Suprapubic skin (tissue), 4 donors: ENCODE measurements at places on chromosomes 16 and 17. TPM values are rescaled to one million over a fixed set of nuclear protein-coding genes. Genes with fewer than 3 reads are reported as not detected.
A peak's percentile ranks its signal among the peaks of the same experiment; 100 is the strongest.

GRCh38 chr16:74580833-74581232 is 26.1 kb downstream of the GLG1 start:
- no peaks in the 10 kb centered on the region for H3K27me3 ChIP-seq
- peaks cover 9% of the 10 kb centered on the region for H3K4me1 ChIP-seq
- no peak for DNase-seq
- H3K4me3 ChIP-seq = no peak overlapping the region
- no peak overlapping the region for H3K27ac ChIP-seq

DNA sequence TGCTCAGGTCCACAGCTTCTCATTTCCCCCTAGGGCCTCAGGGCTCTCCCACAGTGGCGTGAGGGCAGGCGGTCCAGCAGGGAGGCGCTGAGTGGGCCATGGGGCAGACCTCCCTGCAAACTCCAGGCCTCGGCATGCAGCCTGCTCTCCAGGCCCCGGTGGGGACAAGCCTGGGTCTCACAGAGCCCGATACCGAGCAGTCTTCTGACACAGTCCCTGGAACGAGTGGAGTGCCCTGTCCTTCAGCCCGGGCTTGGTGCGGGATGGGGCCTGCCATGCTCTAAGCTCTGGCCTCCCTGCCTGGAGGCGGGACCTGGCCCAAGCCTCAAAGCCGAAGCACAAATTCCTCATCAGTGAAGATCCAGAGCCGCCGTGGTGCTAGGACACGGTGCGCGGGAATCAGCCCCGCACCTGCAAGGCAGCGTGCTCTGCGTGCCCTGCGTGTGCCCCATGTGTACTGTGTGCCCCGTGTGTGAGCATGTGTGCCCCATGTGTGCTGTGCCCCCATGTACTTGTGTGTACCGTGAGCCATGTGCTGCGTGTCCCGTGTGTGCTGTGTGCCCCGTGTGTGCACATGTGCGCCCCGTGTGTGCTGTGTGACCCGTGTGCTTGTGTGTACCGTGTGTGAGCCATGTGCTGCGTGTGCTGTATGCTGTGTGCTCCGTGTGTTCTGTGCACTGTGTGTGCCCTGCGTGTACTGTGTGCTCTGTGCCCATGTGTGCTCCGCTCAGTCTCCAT is 56.1 kb downstream of the ENGASE start:
- no peak overlapping the region for H3K27ac ChIP-seq
- H3K27me3 ChIP-seq = peaks cover 99% of the 10 kb centered on the region
- H3K4me1 ChIP-seq = no peaks in the 10 kb centered on the region
- no peaks in the 10 kb centered on the region for H3K36me3 ChIP-seq
- no peak overlapping the region for H3K4me3 ChIP-seq

- DNase-seq = no peak
- no peaks in the 10 kb centered on the region for H3K4me1 ChIP-seq
- H3K27me3 ChIP-seq = peaks cover 2% of the 10 kb centered on the region
- H3K4me3 ChIP-seq = no peak overlapping the region
- no peak overlapping the region for H3K27ac ChIP-seq
- H3K36me3 ChIP-seq = no peaks in the 10 kb centered on the region
Observed at GRCh38 chr16:80824623-80825364, 20.4 kb upstream of the CDYL2 start.

- H3K4me3 ChIP-seq = no peak overlapping the region
- H3K36me3 ChIP-seq = no peaks in the 10 kb centered on the region
- H3K27ac ChIP-seq = no peak overlapping the region
- peak; percentile 51 for DNase-seq
- H3K4me1 ChIP-seq = peaks cover 31% of the 10 kb centered on the region
Observed at GRCh38 chr16:57003439-57004386, 14.4 kb downstream of the NLRC5 start.

GRCh38 chr17:62723842-62724241 is 84.3 kb downstream of the MARCHF10 start:
- no peak overlapping the region for H3K27ac ChIP-seq
- H3K4me1 ChIP-seq = peaks cover 8% of the 10 kb centered on the region
- H3K36me3 ChIP-seq = no peaks in the 10 kb centered on the region
- H3K27me3 ChIP-seq = no peaks in the 10 kb centered on the region
- DNase-seq = no peak

The ALDH3A2 gene
- total RNA-seq = 677 TPM

The TBX4 gene
- not detected for total RNA-seq

DNA sequence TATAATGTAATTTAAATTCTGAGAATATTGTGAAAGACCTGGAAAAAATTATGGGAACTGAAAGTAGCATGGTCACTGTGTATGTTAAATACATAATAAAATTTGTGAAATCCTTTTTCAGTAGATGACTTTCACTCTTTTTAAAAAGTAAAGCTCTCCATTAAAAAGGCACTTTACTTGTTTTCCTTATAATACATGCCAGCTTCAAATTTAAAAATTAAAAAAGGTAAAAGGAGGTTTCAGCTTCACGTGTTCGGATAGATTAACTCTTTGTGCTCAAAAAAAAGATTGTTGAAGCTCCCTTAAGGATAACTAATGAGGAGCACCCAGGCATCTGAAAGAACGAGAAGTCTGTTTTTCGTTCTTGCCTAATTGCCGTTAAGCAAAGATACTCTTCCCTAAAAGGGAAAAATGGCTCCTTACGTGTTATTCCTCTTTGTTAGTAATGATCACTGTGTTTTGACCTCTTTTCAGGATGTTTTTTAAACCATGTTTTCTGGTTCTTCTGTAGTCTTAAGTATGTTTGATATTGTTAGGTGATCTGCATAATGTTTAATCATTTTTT is 87.8 kb downstream of the TUBD1 start:
- H3K4me1 ChIP-seq = peaks cover 5% of the 10 kb centered on the region
- peak overlapping the region; percentile 20 for H3K4me3 ChIP-seq
- H3K36me3 ChIP-seq = no peaks in the 10 kb centered on the region
- no peaks in the 10 kb centered on the region for H3K27me3 ChIP-seq

DNA sequence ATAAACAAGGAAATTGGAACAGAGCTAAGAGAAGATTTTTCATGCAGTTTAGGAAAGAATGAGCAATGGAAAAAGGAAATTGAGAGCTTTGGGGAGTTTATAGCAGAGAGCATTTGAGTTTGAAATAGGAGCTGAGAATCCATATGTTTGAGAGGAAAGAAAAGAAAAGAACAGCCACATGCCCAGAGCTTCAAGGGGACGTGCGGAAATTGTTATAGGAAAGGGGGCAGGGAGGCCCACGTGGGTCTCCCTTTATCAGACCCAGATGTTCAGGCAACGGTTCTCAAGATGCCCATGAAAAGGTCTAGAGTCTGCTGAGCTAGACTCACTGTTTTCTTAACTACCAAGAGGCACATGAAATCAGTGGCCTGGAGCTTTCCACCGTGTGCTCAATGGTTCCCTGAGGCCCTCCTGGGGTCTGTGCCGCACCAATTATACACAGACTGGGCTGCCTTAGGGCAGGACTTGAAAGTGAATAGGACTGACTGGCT is 31.2 kb downstream of the CHD9 start:
- no peak for DNase-seq
- peak overlapping the region; percentile 78 for H3K27ac ChIP-seq
- H3K27me3 ChIP-seq = no peaks in the 10 kb centered on the region
- no peak overlapping the region for H3K4me3 ChIP-seq
- peaks cover 89% of the 10 kb centered on the region for H3K4me1 ChIP-seq
- H3K36me3 ChIP-seq = no peaks in the 10 kb centered on the region

DNA sequence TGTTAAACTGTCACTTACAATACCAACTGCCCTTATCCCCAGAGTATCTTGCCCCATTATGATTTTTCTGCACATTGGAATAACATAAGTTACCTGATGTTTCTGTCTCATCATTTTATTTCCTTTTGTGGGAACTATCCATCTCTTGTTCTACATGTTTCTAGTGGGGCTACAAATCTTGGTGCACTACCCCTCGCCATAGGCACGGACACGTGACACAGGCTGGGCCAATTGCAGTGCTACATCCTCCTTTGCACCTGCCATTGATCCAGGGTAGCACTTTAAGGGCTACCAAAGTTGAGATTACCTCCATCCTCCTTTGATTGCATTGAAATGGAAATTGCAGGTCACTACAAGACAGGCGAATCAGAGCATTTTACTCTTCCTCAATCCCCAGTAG is 14.2 kb upstream of the SYT17 start:
- no peaks in the 10 kb centered on the region for H3K36me3 ChIP-seq
- no peak for DNase-seq
- H3K27me3 ChIP-seq = no peaks in the 10 kb centered on the region
- no peak overlapping the region for H3K27ac ChIP-seq
- H3K4me3 ChIP-seq = no peak overlapping the region

DNA sequence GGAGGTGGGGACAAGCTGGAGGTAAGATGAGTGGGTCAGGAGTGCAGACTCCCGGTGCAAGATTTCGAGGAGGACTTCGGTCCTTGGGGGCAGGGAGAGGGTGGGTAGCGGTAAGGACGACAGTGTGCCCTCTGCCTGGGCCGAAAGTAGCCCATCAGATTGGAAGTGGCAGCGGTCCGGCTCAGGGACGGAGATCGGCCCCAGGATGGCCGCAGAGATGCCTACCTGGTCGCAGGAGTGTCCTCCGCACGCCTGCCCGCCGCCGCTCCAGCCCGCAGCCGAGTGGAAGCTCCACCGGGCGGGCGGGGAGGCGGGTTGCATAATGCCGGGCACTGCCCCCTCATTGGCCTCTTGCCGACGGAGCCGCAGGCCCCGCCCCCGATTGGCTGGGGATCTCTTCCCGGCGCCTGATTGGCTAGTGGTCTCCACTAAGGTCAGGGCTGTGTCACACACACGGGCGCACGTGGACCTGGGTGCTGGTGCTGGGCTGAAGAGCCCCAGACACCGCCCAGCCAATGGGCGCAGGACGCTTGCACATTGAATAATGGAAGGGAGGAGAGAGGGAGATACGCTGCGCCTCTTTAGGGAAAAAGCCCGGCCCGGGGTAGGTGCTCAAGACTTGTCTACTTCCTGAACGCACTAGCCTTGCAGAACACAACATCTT is at the start of gene PER1:
Gene PER1 (minus strand): TSS at position 293 of the 664 bp plus-strand sequence. CDS start 1,698 bp downstream, outside the sequence.
- no peaks in the 10 kb centered on the region for H3K27me3 ChIP-seq
- H3K36me3 ChIP-seq = peaks cover 43% of the 10 kb centered on the region
- H3K4me1 ChIP-seq = peaks cover 61% of the 10 kb centered on the region
- peak within 1 kb of the TSS; percentile 100 for H3K27ac ChIP-seq
- DNase-seq = peak; percentile 98

The METTL9 gene
- 105 TPM for total RNA-seq

- H3K4me1 ChIP-seq = peaks cover 59% of the 10 kb centered on the region
- H3K36me3 ChIP-seq = peaks cover 19% of the 10 kb centered on the region
- DNase-seq = peak; percentile 83
- H3K4me3 ChIP-seq = no peak overlapping the region
- no peaks in the 10 kb centered on the region for H3K27me3 ChIP-seq
Observed at GRCh38 chr17:82874011-82874835, 34.4 kb upstream of the ZNF750 start.

DNA sequence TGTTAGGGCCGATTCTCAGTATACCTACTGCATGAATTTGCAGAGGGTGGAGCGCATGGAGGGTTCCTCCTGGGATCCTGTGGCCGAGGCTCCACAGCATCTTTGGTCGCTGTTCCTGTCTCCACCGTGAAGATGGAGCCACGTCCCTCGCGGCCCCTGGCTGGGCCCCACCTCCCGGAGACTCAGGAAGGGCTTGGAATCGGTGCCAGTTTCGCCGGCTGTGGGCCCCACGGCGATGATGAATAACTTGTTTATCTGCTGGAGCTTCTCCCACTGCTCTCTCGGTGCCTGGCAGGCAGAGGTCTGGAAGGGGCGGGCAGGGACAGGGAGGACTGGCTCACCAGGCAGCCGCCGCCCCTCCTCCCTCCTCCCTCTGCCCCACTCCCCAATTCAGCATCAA is 8.1 kb downstream of the SLC5A11 start:
- no peak for DNase-seq
- no peaks in the 10 kb centered on the region for H3K27me3 ChIP-seq
- H3K36me3 ChIP-seq = no peaks in the 10 kb centered on the region
- H3K4me3 ChIP-seq = no peak overlapping the region
- H3K4me1 ChIP-seq = peaks cover 6% of the 10 kb centered on the region

The KRTAP4-11 gene
- total RNA-seq = 23.4 TPM

DNA sequence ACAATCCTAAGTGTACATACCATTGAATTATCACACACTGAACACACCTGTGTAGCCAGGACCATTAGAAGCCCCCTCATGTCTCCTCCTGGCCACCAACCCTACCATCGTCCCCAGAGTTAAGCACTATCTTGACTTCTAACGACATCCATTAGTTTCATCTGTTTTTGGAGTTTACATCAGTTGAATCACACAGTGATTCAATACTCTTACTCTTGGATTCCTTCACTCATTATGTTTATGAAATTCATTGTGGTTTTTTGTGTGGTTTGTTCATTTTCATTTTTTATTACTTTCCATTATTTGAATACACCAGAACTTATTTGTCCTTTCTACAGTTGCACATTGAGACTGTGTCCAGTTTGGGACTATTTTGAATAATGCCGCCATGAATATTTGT is 13.6 kb downstream of the DRC7 start:
- no peak for DNase-seq
- no peaks in the 10 kb centered on the region for H3K36me3 ChIP-seq
- no peaks in the 10 kb centered on the region for H3K27me3 ChIP-seq
- no peaks in the 10 kb centered on the region for H3K4me1 ChIP-seq
- no peak overlapping the region for H3K4me3 ChIP-seq
